Stimulated activated CD8-positive, alpha-beta memory T cell treated with anti-CD3 and anti-CD28 coated beads, Interleukin-7, amount 100 ng/mL, for 48 hours (primary cell): ENCODE measurements at places on chromosomes 4 and X.

DNA sequence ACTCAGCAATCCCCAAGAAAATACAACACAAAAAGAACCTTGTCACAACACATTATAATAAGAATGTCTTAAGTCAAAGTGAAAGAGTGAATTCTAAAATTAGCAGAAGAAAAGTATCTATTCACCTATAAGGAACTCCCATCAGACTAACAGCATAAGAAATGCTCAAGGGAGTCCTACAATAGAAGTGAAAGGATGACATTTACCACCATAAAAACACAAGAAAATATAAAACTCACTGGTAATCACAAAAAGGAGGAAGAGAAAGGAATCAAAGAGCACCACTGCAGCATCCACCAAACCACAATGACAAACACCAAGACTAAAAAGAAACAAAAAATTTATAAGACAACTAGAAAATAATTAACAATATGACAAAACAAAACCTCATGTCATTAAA lies 257.0 kb upstream of the AGTR2 start:
- no peak for DNase-seq

DNA sequence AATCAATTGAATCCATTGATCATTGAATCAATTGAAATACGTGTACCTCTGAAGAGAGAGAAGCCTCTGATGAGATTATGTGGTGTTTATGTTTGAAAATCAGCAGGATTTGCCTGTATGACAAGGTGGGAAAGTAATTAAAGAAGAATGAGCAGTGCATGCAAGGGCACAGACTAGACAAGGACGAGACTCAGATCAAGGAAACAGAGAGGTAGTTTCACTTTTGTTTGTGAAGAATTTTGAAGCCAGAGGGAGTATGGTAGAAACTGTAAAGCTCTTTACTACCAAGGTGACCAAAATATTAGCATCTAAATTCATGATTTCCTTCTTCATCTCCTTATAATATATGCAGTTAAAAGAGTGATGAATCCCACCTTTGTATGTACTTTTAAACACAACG lies 1830.0 kb upstream of the IGFBP7 start:
- DNase-seq = no peak

GRCh38 chr4:24645765-24646550 lies 61.6 kb upstream of the DHX15 start:
- DNase-seq = no peak

- DNase-seq = no peak
Observed at GRCh38 chr4:61301271-61301670, 101.1 kb downstream of the ADGRL3 start.

GRCh38 chrX:134419784-134420183 lies 40.2 kb upstream of the HPRT1 start:
- no peak for DNase-seq
